ENCODE measurements at places on chromosomes 16 and 17.

DNA sequence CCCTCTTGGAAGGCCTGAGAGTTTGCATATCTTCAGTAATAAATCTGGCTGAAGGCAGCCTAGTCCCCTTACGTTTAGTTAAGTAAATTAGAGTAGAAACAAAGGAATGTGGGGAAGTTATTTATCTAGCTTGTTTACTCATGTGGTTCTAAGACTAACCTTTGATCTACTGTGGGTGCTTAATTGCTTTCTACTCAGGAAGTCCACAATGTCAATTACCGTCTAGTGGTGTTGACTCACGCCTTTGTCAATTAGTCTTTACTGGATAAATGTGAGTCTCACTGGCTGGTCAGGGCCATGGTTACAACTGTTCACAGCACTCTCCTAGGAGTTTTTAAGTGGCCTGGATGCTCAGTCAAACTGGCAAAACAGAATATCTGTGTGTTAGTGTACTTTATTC lies 2338.4 kb downstream of the TP53TG3F start:
- DNase-seq = no peak

- no peak for DNase-seq
Observed at GRCh38 chr16:9950658-9951057, 231.6 kb downstream of the GRIN2A start.

DNA sequence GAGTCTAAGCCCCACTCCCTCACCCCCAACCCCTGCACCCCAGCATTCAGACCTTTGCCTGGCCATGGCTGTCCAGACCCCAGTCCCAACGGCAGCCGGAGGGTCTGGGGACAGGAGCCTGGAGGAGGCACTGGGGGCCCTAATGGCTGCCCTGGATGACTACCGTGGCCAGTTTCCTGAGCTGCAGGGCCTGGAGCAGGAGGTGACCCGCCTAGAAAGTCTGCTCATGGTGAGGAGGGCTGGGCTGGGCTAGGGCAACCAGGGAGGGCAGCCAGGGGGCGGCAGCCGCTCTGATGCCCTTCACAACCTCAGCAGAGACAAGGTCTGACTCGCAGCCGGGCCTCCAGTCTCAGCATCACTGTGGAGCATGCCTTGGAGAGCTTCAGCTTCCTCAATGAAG lies 14.4 kb downstream of the RIPOR1 start:
- no peak for DNase-seq

- no peak for DNase-seq
Observed at GRCh38 chr17:32827227-32827626, 49.7 kb downstream of the MYO1D start.

DNA sequence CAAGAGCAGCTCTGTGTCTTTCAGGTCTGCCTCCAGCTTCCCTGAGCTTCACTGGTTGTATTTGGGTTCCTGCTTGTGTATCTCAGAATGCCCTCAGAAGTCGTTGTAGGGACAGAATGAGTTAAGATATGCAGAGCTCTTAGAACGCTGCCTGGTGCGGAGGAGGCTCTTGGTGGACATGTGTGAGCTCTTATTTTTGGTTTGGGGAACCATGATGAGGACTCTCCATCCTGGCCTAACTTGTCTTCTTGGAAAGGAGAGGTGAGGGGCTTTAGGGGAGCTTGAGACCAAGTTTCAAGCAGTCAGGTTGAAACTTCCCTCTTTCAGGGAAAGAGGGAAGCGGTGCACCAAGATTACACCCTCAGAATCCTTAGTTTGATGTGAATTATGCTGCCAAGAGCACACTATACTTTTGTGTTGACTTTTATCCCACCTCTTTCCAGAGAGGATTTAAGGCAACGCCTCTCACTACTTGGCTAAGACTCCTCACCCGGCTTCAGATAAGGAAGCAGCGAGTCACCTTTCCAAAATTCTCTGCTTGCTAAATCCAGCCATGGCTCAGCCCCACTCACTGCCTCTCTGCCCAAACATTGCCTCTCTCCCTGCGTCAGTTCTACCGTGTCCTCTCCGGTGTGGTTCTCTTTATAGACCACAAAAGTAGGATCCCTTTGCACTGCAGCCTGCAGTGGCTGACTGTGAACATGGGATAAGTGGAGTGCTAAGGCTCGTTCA lies 12.7 kb downstream of the CDK5RAP3 start:
- DNase-seq = no peak

- no peak for DNase-seq
Observed at GRCh38 chr17:72462407-72462806, 341.6 kb downstream of the SOX9 start.

GRCh38 chr17:8255499-8255898 lies 6.4 kb downstream of the PFAS start:
- DNase-seq = no peak

- no peak for DNase-seq
Observed at GRCh38 chr17:951325-952132, 28.0 kb downstream of the NXN start.

DNA sequence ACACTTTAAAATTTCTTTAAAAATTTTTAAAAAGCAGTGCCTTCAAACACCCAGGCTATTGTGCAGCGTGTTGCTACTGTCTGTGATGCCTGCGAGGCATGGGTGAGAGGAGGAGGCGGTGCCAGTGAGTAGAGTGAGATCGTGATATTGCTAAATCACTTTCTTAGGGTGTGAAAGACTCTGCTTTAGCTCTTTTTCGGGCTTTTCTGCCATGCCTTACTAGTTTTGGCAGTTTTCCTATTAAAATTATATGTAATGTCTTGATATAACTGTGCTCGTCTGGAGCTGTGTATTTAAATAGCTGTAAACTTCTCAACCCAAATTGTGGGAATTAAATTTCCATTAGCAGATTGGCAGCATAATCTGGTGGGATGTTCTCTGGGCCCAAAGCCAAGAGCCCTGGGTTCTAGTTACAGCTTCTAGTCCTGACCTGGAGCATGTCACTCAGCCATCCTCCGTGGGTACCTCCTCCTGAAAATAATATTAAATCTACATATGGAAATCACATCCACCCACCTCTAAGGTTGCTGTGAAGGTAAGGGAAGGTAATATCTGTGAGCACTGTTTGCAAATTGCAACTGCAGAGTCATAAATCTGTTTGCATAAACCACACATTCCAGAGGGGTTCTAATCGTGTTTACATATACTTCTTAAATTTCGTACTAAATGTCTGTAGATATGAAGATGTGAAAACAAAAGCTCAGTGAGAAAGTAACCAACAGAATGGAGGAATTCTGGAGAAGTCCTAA lies 264.3 kb upstream of the CACNG5 start:
- no peak for DNase-seq

DNA sequence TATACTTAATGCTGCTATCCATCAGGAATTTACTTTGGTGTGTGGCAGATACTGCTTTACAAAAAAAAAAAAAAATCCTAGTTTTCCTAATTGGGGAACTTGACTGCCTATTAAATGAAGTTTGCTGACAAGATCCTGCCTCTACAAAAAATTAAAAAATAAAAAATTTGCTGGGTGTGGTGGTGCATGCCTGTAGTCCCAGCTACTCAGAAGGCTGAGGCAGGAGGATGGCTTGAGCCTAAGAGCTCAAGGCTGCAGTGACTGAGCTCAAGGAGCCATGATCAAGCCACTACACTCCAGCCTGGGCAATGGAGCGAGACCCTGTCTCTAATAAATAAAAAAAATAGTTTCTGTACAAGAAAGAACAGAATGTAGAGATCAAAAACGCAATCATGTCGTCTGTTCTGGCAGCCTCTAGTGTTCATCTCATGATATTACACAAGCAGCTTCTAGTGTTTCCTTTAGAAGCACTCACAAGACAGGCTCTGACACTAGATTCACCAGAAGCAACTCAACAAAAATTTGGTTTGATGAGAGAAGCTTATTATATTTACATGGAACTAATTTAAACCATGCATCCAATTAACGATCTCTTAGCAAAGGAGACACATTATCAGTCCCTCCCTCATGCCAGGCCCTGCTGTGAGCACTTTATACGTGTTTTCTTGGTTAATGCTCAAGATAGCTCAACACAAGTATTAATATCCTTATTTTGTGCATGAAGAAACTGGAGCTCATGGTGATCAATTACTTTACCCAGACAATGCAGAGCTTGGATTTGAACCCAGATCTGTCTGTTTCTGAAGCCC lies 6.8 kb upstream of the KRTAP17-1 start:
- no peak for DNase-seq

- no peak for DNase-seq
Observed at GRCh38 chr17:28580959-28581358, 4.3 kb upstream of the ALDOC start.

GRCh38 chr17:62085511-62086408 lies 20.7 kb upstream of the MED13 start:
- DNase-seq = peak; percentile 28

- DNase-seq = no peak
Observed at GRCh38 chr17:50356892-50357510, 11.1 kb downstream of the XYLT2 start.

DNA sequence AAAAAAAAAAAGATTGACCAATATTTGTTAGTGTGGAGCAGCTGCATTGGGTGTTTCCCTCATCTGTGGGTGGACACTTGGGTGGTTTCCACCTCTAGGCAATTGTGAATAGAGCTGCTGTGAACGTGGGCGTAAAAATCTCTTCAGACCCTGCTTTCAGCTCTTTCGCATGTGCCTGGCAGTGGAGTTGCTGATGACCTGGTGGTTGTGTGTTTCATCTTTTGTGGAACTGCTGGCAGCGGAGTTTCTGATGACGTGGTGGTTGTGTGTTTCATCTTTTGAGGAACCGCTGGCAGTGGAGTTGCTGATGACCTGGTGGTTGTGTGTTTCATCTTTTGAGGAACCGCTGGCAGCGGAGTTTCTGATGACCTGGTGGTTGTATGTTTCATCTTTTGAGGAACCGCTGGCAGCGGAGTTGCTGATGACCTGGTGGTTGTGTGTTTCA lies 21.4 kb downstream of the ZC3H18 start:
- DNase-seq = peak; percentile 69

DNA sequence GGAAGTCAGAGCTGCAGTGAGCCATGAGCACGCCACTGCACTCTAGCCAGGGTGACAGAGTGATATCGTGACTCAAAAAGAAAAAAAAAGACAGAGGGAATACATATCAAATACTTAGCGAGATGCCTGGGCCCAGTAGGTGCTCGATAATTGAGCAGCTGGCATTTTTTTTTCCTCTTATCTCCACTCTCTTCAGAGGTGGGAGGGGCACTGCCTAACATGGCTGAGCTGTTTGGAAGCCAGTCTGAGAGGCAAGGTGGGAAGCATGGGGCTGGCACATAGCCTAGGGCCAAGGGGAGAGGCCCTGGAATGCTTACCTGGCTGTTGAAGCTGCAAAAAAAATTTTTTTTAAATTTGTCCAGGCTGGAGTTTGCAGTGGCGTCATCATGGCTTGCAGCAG lies 38.4 kb downstream of the HIC1 start:
- DNase-seq = no peak

- DNase-seq = no peak
Observed at GRCh38 chr17:82355770-82356427, 3.1 kb upstream of the TEX19 start.

DNA sequence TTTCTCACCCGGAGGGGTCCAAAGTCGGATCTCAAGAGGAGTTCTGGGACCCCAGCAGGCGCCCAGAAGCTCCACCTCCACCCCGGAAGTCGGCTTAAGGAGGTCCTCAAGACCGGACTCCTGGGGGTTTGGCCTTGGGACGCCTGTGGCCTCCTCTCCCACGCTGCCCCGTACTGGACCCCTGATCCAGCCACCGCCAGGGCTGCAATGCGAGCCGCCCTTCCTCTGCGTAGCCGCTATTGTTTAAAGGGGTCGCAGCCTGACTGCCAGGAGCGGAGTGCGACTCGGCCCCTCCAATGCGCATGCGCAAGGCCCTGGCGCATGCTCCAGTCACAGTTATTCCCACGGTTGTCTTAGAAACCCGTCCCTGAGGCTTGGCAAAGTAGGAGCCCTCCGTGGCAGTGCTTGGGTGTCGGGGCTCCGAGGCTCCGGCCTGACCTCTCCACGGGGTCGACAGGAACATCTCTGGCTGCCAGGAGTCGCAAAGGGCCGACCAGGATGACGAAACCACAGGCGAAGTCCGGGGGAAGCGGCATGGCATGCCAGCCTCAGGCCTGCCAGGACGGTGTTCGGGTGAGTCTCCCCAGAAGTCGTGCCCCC lies 719.0 kb downstream of the KCNJ18 start:
- DNase-seq = no peak

GRCh38 chr17:34682305-34682704 lies 102.9 kb downstream of the TMEM132E start:
- DNase-seq = no peak

DNA sequence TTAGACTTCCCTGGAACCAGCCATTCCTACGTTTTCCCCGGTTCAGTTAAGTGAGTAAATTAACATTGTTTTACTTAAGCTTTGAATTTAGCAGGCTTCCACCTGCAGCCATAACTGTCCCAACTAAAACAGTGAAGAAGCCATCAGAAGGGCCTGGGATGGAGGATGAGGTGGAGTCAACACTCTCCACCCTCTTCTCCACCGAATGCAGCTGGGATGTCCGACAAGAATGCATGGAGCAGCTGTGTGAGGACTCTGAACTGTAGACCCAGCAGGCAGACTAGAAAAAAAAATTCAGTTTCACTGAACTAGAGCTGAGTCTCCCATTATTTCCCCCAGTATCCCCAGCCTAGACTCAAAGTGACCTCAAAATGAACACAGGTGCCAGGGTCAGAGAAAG lies 114.8 kb downstream of the C16orf95 start:
- no peak for DNase-seq

DNA sequence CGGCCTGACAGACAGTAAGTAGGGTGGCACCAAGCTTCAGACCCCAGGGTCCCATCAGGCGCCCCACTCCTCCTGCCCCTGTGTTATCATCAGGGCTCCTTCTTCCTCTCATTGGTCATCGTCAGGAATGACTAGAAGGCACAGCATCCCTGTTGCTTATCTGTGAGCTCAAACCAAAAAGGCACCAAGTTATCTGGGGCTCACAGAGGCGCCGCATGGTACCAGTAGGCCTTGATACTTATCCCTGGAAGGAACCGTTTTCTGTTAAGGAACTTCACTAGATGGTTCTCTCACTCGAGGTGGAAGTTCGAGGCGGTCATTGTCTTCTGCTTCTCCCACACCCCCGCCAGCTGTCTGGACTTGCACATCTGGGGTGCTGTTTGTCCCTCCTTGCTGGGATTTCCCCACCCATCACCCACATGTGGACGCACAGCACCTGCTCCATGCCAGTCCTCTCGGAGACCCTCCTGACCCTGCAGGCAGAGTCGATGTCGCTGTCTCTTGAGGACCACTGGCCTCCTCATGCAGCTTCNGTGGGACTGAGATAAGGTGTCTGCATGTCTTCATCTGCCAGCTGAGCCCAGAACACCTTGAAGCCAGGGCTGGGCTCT lies 52.1 kb downstream of the METRNL start:
- DNase-seq = no peak

- no peak for DNase-seq
Observed at GRCh38 chr16:87412371-87412995, 20.3 kb downstream of the MAP1LC3B start.
